NCI-H2081 (cell line): ENCODE measurements at places on chromosomes 6 and 20.

GRCh38 chr6:79071547-79071946, 6.5 kb downstream of the PHIP start:
- no peak for DNase-seq

DNA sequence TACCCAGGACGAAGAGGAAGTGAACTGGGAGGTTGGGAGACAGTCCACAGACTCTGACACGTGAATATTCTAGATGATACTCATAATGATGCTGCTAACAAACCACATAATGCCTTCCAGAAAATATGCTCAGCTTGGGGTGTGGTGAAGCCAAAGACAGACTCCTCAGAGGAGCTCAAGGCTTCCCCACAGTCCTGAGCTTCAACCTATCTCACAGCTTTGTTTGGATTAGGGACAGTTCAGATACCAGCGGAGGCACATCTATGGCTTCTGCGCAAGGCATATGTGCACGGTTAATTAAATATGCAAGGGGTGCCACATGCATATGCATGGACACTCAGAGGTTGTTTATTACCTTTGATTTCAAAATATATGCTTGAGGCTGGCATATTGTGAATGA, 30.7 kb upstream of the MYLIP start:
- DNase-seq: no peak

DNA sequence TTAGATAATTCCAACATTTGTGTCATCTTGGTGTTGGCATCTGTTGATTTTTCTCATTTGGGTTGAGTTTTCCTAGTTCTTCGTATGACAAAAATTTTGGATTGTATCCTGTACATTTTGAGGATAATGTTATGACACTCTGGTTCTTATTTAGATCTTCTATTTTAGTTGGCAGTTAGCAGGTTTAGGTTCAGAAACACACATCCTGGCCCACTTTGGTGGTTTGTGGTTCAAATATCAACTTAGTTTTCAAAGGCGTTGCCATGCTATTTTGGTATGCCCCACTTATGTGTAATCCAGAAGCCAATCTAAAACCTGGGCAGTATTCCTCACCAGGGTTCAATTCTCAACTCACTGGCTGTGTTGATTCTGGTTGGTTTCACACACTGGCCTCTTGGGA, 68.2 kb downstream of the NOX3 start:
- no peak for DNase-seq

DNA sequence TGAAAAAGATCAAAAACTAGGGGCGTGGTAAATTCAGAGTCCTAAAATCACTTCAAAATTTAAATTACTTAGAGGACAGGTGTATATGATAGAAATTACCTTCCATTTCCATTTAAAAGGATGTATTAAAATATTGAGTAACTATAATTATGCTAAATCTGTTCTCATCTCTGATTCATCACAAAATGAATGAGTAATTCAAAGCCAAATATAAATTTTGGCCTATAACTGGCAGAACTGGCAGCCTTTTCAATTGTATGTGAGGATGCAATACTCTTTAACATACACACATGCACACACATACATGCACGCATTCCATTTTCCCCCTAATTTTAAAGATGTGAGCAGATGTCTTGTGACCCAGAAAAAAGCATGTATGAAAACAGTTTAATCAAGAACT, 194.6 kb downstream of the EPM2A start:
- DNase-seq: no peak

- peak; percentile 83 for DNase-seq
Observed at GRCh38 chr6:7910654-7911344, at the start of gene TXNDC5. Gene TXNDC5 (minus strand): TSS chr6:7910788. CDS start chr6:7910776, 12 bp downstream.

- no peak for DNase-seq
Observed at GRCh38 chr6:42255050-42255449, 37.4 kb upstream of the MRPS10 start.

GRCh38 chr6:78300885-78301284, 566.5 kb upstream of the IRAK1BP1 start:
- DNase-seq: no peak

DNA sequence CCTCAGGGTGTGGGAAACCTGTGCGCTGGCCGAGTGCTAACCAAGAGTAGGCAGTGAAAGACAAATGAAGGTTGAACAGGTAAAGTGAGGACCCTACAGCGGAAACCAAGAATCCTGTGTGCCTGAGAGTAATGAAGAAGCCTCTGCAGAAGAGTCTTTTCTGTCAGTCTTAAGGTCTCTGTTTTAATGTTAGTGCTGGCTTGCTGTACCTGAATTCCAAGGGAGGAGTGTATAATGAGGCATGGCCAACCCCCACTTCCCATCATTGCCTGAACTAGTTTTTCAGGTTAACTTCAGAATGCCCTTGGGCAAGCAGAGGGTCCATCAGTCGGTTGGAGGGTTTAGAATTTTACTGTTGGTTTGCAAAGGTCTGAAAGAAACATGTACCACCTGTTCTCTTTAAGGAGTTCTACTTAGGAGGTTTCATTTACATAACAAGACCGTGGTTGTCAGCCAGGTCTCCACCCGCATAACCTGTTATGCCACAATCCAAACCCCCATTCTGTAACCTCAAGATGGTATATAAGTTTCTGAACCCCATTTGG, 589 bp upstream of the PDCD2 start:
- DNase-seq: no peak

- no peak for DNase-seq
Observed at GRCh38 chr6:80744213-80744612, 637.7 kb downstream of the BCKDHB start.

DNA sequence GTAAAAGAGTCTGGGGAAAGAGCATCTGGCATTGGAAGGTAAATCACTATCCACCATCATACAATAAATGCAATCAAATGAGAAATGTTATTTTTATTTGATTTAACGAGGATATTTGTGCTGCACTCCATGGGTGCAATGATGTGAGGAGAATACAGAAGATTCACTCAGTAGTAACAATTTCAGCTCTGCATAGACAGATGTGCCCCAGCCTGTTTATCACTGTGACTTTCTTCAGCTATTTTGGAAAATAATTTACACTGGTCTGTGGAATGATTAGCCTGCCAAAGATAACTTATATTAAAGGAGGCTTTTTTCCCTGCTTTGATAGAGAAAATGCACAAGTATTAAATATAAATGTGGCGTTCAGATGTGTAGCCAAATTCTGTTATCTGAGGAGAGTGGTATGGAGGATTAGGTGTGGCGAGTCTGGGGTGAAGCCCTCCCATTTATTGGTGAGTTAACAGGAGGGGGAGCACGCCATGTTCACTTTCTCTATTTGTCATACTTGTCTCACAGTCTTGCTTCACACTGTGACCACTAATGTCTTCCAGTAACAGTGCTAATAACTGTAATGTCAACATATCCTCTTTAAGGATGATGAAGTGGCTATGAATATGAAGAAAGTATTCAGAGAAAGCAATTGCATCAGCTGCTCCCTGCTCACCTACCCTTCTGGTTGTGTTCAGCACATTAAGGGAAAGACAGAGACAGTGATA, 645.6 kb downstream of the MMUT start:
- DNase-seq: no peak

- DNase-seq: no peak
Observed at GRCh38 chr6:43489277-43490072, 12.1 kb downstream of the TJAP1 start.

DNA sequence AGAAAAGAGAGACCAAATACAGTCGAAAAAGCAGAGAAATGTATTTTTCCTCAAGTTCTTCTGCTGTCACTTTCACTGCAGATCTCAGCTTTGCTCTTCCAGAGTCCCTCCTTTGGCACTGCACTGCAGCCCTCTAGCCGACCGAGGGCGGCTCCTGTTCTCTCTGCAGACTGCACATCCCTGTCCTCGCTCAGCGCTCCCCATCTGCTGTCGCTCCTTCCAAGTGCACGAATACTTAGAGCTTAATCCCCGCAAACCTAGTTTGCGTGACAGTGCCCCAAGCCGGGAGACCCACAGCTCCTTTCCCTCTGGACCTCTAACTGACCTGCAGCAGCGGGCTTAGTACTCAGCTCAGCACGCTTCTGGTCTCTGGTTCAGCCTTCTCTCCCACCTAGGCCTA, 15.2 kb downstream of the RPP21 start:
- no peak for DNase-seq
